ENCODE measurements at places on chromosomes 1 and 21.

DNA sequence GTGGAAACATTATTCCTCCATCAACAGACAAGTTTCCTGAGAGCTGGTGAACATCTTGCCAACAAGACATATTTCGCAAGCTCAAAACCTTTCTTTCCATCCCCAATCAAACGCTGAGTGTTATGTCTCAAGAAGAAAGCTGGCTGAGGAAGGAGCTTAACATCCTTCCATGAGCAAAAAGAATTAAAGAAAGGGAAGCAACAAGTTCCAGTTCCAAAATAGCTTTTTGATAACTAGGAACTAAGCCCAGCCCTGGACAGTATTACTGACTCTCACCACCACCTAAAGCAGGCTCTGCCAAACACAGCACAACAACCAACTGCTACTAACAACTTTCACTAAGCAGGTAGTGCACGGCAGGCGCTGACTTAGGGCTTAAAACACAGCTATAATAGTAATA lies 50.2 kb downstream of the CAPZB start:
- no peak for DNase-seq

DNA sequence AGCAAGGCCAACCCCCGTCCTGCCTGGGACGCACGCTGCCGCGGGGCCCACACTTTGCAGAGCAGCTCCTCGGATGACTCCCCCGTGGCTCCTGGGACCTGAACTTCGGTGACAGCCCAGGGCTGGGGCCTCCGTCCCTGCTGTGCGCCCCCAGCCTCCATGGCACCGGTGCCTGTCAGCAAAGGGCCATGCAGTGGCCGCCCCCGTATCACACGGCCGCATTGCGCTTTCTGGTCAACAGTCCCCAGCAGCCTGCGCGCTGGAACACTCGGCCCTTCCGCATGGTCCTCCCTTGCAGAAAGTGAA lies 18.0 kb downstream of the NADK start:
- DNase-seq: no peak

- peak; percentile 28 for DNase-seq
Observed at GRCh38 chr21:15066123-15066575, 1.3 kb upstream of the NRIP1 start.

DNA sequence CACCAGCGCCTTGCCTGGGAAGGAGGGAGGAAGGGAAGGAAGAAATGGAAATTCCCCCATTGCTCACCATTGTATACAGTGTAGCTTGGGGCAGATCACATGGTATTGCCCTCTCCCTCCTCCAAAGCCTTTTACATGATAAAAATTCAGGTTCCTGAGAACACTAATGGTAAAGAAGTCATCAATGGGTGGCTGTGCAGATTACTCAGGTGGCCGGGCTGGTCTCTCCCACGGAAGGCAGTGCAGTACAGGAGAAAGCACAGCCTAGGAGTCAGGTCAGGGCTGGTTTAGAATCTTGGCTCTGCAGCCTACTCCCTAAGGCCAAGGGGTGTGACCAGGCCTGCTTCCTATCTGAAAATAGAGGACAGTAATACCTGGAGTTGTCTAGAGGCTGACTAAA lies 107.9 kb downstream of the SUSD4 start:
- DNase-seq: no peak
